ENCODE measurements at places on chromosomes 6 and 20.

DNA sequence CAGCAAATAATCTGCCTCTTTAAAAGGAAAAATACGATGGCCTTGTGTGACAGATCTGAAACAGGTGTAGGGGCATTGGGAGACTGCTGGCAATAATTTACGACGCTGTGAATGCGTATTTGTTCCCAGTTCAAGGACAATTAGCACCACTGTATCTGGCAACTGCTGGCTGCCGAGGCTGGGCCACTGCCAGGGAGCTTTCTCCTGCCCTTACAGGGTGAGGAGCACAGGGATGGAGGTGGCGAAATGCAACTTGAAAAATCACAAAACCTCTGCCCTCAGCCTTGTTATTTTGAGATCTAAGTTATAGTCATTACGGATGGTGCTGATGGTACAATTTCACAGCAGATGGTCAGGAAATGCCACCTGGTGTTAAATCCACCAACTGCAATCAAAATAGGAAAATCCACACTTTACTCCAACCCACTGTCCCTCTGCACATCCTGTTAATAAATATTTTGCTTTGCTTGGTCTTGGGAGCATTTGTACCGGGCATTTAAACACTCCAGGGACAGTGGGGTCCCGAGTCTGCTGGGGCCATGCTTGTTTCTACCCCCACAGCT lies 6.4 kb downstream of the MYLK4 start:
- DNase-seq = no peak

DNA sequence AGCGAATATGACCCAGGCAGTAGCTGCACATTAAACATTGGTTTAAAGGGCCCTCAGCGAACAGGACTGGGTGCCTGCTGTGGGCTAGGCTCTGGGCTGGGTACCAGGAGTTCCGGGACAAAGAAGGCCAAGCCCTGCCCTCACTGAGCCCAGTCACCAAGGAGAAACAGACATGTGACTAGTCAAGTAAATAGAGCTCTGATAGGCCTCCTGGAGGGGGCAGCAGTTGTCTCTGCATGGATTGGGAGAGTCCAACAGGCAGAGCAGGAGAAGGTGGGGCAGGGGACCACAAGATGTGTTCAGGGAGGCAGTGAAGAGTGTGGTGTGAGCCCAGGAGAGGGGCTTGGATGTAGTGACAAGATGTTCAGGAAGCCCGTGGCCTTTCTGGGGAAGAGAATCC lies 3.1 kb downstream of the HM13 start:
- DNase-seq = no peak

- DNase-seq = no peak
Observed at GRCh38 chr20:5180421-5180820, 53.6 kb downstream of the CDS2 start.

- DNase-seq = no peak
Observed at GRCh38 chr6:104710543-104711335, 149.0 kb downstream of the HACE1 start.

DNA sequence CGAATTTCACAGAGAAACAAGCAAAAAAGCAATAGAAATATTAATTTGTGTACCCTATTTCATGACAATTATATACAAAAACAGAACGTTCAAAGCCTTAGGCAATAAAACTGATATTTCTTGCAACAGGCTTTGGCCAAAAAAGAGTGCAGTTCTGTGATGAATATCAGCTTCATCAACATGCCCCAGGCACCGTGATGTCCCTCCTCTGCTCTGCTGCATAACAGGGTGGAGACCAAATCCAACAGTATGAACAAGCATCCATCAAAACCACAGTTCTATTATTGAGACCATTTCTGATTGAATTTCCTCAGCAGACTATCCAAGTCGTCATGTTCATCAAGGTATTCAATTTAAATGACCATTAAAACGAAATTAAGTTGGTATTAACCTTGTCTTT lies 722.6 kb upstream of the NRSN1 start:
- no peak for DNase-seq

DNA sequence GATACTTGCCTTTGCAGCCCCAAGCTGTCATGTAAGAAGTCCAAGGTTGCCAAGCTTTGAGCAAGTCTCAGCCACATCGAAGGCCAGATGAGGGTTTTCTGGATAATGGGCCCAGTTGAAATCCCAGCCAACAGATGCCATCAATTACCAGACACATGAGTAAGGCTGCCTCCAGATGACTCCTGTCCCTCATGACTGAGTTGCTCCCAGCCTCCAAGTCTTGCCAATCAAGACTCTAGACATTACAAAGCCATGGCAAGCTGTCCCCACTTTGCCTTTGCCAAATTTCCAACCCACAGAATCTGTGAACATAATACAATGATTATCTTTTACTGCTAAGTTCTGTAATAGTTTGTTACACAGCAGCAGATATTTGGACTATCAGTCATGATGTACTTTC lies 76.8 kb upstream of the ARMC2 start:
- DNase-seq = no peak

GRCh38 chr6:1044040-1044836 lies 267.7 kb upstream of the FOXQ1 start:
- no peak for DNase-seq

DNA sequence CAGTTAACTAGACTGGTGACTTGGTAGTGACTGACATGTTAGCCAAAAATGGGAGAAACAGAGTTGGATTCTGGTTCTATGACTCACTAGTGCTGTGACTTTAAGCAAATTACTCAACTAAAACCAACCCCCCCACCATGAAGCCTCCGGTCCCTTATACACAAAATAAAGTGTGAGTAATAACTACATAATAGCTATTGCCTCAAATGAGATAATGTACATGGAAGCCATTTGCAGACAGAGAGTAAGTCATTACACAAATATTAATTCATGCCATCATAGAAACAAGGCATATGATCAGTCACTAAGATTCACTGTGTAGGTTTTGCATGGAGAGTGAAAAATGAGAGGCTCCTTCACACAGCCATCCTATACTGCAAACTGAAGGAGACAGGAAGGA lies 111.9 kb downstream of the HIVEP2 start:
- DNase-seq = no peak

GRCh38 chr20:41379551-41379950 lies 12.9 kb upstream of the EMILIN3 start:
- DNase-seq = no peak

DNA sequence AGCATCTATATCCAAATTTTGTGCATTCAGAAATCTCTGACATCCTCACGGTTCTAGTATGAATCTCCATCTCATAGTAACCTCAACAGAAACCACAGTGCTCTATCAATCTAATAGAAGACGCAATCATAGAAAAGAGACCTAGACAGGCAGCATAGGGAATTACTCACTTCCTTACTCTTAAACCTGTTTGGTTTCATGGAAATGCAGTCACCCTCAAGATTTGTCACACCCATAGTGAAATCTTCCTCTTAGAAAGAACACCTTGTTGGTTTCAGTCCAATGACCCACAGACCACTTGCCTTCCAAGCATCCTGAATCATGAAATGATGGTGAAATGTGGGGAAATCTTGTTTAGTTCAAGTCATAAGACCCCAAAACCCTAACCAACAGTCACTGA lies 166.1 kb upstream of the PRDM1 start:
- DNase-seq = no peak

- DNase-seq = peak; percentile 74
Observed at GRCh38 chr6:29926413-29927274, 15.7 kb upstream of the HLA-A start.

- DNase-seq = no peak
Observed at GRCh38 chr6:151549790-151550189, 56.0 kb downstream of the CCDC170 start.

GRCh38 chr6:152472325-152472724 lies 164.8 kb downstream of the SYNE1 start:
- DNase-seq = no peak

DNA sequence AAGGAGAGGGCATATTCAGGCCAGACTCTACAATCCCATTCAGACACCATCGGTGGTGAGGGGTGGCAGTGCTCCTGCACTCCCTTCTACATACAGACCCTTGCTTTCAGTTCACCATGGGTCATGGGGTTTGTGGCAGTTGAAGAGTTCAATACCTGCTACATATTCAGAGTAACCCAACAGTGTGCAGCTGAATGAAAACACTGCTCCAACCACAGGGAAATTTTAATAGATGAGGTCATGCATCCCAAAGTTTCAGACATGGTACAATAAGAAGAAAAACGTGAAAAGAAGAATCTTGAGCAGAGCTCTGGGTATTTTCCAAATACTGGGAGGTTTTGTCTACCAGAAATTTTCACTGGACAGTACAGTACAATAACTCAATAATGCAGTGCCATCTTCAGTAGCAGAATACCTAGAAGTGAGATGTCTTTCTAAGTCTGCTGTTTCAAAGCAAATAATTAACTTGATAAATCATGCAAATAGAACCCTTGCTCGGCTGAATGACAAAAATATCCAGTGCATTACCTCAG lies 162.1 kb downstream of the PTPRK start:
- DNase-seq = no peak

GRCh38 chr6:106511288-106512047 lies 117.8 kb downstream of the RTN4IP1 start:
- DNase-seq = no peak

- no peak for DNase-seq
Observed at GRCh38 chr6:45001663-45002062, 326.5 kb upstream of the RUNX2 start.

DNA sequence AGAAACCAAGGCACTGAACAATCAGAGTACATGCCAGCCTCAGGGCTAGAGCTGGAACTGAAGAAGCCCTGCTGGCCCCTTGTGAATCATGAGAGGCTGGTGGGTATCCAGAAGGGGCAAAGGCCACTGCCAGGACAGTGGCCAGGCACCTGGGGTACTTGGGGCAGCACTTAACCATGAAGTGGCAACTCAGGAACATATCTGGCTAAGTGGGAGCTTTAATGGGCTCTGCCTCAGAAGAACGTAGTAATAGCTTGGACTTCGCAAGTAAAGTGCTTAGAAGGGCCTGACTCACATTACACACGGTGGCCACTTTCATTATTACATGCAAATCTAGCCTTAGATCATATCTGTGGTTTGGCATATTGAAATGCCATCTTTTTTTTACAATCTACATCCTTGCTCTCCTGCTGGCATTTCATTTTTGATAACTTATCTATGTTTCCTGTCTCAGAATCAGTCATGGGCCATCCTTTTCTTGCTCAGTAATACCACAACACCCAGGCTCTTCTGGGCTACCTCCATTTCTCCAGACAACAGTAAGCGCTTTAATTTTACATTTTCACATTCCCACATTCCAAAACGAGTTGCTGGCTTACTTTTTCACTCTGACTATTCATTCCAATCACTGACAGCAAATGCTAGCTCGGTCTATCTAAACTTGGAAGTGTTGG lies 21.6 kb downstream of the NAPB start:
- no peak for DNase-seq

GRCh38 chr20:846894-847278 lies 13.4 kb downstream of the FAM110A start:
- DNase-seq = no peak

GRCh38 chr6:150567380-150567779 lies 32.3 kb upstream of the PLEKHG1 start:
- DNase-seq = no peak

- no peak for DNase-seq
Observed at GRCh38 chr6:56393615-56394612, 146.5 kb upstream of the COL21A1 start.

DNA sequence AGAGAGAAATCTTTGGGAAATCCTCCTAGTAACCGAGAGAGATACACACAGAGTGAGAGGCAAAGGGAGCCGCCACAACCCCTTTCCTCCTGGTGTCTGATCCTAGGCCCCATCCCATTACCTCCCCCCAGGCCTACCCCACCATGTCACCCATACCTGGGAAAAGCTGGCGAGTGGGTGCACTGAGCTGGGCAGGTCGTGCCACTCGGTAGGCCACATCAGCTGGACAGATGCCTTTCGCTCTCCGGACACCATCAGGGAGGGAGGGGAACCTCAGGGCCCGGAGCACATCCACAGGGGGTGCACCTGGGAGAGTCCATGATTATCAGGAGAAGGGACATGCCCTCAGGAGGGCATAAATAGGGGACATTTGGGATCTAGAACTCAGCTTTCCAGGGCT lies 3.1 kb downstream of the COL11A2 start:
- DNase-seq = no peak

Data from activated CD4-positive, alpha-beta T cell treated with anti-CD3 and anti-CD28 coated beads for 24 hours (primary cell).